ENCODE measurements at places on chromosomes 1 and 21.

GRCh38 chr1:192700834-192701271 lies 64.9 kb downstream of the RGS13 start:
- DNase-seq, result no peak

- no peak for DNase-seq
Measured at GRCh38 chr1:172219966-172220365, 200.5 kb upstream of the C1orf105 start.

- no peak for DNase-seq
Measured at GRCh38 chr1:170252851-170253579, 107.3 kb downstream of the NTMT2 start.

DNA sequence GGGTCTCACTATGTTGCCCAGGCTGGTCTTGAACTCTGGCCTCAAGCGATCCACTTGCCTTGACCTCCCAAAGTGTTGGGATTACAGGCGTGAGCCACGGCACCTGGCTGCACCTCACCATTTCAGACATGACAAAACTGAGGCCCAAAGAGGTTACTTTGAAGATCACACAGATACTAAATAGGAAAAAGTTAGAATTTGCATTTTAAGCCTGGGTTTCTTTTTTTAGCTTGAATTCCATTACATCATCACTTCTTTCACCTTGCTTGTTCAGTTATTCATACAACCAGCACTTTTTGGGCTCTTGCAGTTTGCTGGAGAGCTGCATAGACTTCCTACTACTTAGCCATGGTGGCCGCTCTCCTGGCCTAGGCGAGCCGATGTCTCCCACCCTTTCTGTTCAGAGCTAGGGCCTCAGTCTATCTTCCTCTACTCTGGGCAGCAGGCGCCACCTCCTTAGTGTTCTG lies 16.3 kb upstream of the CD2 start:
- no peak for DNase-seq

GRCh38 chr1:118963456-118964430 lies 24.4 kb downstream of the TBX15 start:
- no peak for DNase-seq

Data from mesenteric fat pad (tissue), 1 donor.